ENCODE measurements at places on chromosomes 2 and 18. TPM values are rescaled to one million over a fixed set of nuclear protein-coding genes. Genes with fewer than 3 reads are reported as not detected.

The PPP4R3B gene
- total RNA-seq = 66.7 TPM

The RPS27A gene
- 979 TPM for total RNA-seq

The DUSP19 gene
- total RNA-seq = 6.4 TPM

The AFF3 gene
- total RNA-seq = 52.7 TPM

The ATG4B gene
- total RNA-seq = 83.0 TPM

The HOXD13 gene
- total RNA-seq = 0.06 TPM

The ASB18 gene
- 2.0 TPM for total RNA-seq

The LAMA3 gene
- 2.3 TPM for total RNA-seq

The C18orf54 gene
- total RNA-seq = 7.2 TPM

The CLK1 gene
- 209 TPM for total RNA-seq

The PARD6G gene
- total RNA-seq = 18.3 TPM

The SALL3 gene
- 10.9 TPM for total RNA-seq

The TACR1 gene
- 0.82 TPM for total RNA-seq

The NIFK gene
- 31.9 TPM for total RNA-seq

The LIMS4 gene
- total RNA-seq = 4.4 TPM

The LGALSL gene
- total RNA-seq = 19.2 TPM

The CYP26B1 gene
- 48.2 TPM for total RNA-seq

The HOXD12 gene
- 0.23 TPM for total RNA-seq

The NPHP1 gene
- 8.3 TPM for total RNA-seq

The PNO1 gene
- total RNA-seq = 11.7 TPM

The TGFA gene
- 13.8 TPM for total RNA-seq

The IL37 gene
- total RNA-seq = not detected

The SMCHD1 gene
- 102 TPM for total RNA-seq

The NOSTRIN gene
- 25.3 TPM for total RNA-seq

The SH3YL1 gene
- 88.2 TPM for total RNA-seq

The ADGRF3 gene
- total RNA-seq = 0.64 TPM

The PRR30 gene
- not detected for total RNA-seq

The CD207 gene
- total RNA-seq = not detected
